Activated naive CD4-positive, alpha-beta T cell treated with anti-CD3 and anti-CD28 coated beads, Interleukin-2, amount 50 U/mL, for 72 hours (primary cell): ENCODE measurements at places on chromosomes 1 and 21.

DNA sequence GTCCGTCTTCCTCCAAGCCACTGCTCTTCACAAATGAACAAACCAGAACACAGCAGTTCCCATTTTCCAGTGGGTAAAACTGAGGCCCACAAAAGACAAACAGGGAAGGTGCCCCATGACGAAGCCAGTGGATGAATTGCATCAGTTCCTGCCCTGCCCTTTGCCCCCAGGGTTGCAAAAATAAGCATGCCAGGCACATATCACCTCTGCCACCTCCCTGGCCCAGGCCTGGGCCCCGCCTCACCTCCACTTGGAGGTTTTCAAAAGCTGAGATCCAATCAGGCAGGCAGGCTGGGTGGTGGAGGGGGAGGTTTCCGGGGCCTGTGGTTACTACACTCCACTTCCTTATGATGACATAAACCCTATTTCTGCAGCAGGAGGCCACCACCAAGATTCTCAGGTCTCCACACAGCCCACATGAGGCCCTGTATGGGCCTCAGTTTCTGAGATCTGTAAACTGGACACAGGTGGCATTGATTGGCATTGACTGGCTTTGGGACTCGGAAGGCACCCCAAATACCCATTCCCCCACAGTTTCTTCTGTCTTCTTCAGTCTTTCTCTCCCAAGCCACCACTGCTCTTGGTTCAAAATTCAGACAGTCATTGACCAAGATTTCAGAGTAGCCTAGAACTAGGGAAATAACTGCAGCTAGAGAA, 4.1 kb downstream of the KIF21B start:
- DNase-seq, result peak; percentile 78

DNA sequence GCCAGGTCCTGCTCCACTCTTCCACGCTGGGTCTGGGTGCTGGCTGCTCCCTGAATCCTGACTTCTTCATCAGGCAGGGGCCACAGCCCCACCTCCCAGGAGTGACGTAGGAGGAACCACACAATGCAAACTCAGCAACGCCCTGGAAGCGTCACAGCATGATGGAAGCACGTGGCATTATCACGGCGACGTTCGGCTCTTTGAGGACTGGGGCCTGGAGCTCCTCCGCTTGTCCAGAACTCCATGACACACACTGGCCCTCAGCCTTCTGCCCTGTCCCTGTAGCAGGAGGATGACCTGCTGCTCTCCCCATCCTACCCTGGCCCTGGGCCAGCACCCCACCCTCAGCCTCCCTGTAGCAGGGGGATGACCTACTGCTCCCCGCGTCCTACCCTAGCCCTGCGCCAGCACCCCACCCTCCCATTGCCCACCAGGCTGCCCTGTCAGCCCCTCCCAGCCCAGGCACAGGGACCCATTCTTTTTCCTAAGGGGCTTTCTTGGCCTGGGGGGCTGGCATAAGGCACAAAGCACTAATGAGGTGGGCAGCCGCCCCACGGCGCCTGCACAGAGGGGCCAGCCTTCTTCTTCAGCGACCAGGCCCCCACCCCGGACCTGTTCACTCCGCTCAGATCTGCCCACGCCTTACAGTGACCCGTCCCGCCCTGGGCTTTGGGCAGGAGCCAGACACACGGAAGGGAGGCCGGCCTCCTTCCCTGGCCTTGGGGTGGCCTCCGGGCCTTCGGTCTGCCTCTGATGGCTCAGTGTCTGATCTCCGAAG, 65.7 kb downstream of the DHRS3 start:
- no peak for DNase-seq

- DNase-seq, result peak; percentile 70
Observed at GRCh38 chr1:96722161-96722922, 758 bp downstream of the PTBP2 start.

- DNase-seq, result peak; percentile 79
Observed at GRCh38 chr1:9494936-9495758, 44.1 kb upstream of the SLC25A33 start.

- no peak for DNase-seq
Observed at GRCh38 chr1:179930867-179931266, 23.7 kb upstream of the CEP350 start.

- no peak for DNase-seq
Observed at GRCh38 chr1:162240577-162240976, 136.1 kb downstream of the SPATA46 start.

DNA sequence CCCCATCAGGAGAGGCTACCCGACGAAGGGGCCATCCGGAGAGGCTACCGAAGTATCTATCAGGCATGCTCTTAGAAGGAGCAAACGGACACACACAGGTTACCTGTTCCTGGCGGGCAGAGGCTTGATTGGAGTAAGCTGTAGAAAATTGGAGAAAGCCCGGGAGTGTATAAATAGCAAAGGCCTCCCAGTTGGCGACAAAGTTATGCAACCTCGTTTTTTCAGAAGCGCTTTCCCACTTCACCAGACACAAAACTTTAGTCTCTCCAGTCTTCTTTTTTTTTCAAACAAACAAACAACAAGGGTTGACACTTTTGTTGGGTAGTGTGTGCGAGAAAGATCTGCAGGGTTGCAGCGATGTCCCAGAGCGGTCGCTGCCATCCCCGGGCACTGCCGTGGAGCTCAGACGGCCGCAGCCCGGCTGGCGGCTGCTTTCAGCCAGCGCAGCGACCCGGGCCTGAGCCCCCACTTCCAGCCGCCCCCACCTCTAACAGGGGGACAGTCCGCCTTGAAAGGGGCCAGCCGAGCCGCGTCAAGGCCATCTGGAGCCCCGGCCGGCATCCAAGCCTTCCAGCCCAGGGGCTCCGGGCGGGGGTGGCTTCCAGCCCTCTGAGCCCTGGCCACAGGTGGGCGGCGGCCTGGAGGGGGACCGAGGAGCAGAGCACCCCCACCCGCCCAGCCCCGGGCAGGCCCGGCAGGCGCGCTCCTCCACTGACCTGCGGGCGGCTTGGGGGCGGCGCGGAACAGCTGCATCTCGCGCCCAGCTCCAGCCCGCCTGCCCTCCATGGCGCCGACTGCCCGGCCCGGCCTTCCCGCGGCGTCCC, 616 bp downstream of the MCOLN3 start:
- no peak for DNase-seq

DNA sequence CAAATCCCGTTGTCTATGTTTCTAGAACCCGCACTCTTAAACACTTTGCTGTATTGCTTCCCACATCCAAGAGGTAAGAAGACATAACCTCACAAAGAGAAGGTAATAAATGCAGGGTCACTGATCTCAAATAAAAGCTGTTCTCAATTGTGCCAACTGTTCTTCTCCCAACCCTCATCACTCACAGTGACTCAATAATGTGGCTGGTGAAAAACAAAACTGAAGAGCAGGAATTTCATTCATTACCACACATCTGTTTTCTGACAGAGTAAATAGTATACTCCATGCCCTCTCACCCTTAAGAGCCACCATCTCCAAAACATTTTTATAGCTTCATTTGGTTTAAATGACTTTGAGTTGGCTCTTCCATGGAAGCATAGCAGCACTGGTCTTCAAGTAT, 6.2 kb upstream of the ERICH3 start:
- no peak for DNase-seq

DNA sequence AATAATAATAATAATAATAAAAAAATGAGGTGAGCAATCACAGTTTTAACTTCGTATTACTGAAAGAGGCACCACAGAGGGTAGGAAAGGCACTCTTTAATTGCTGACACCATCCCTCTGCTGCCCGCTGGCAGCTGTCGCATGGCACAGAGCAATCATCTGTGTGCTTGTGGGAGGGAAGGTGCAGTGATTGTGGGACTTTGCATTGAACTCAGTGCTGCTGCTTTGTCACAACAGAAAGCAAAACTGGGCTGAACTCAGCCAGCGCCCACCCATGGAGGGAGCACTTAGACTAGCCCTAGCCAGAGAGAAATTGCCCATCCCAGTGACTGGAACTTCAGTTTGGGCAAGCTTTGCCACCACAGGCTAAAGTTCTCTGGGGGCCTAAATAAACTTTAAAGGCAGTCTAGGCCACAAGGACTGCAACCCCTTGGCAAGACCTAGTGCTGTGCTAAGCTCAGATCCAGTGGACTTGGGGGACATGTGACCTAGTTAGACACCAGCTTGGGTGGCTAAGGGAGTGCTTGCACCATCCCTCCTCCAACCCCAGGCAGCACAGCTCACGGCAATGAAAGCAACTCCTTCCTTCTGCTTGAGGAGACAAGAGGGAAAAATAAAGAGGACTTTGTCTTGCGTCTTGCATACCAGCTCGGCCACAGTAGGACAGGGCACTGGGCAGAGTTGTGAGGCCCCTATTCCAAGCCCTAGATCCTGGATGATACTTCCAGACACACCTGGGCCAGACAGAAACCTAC, 59.3 kb downstream of the WDR4 start:
- no peak for DNase-seq

- no peak for DNase-seq
Observed at GRCh38 chr1:24180676-24181075, 6.4 kb downstream of the IFNLR1 start.

GRCh38 chr1:167671727-167672511, 41.9 kb downstream of the RCSD1 start:
- no peak for DNase-seq
